ENCODE measurements at places on chromosomes 11 and 22. TPM values are rescaled to one million over a fixed set of nuclear protein-coding genes. Genes with fewer than 3 reads are reported as not detected.

- peak; percentile 35 for DNase-seq
- no peak overlapping the region for H3K27ac ChIP-seq
- peaks cover 3% of the 10 kb centered on the region for H3K4me1 ChIP-seq
- H3K36me3 ChIP-seq = peaks cover 3% of the 10 kb centered on the region
Measured at GRCh38 chr11:68659158-68659921, 25.0 kb upstream of the GAL start.

DNA sequence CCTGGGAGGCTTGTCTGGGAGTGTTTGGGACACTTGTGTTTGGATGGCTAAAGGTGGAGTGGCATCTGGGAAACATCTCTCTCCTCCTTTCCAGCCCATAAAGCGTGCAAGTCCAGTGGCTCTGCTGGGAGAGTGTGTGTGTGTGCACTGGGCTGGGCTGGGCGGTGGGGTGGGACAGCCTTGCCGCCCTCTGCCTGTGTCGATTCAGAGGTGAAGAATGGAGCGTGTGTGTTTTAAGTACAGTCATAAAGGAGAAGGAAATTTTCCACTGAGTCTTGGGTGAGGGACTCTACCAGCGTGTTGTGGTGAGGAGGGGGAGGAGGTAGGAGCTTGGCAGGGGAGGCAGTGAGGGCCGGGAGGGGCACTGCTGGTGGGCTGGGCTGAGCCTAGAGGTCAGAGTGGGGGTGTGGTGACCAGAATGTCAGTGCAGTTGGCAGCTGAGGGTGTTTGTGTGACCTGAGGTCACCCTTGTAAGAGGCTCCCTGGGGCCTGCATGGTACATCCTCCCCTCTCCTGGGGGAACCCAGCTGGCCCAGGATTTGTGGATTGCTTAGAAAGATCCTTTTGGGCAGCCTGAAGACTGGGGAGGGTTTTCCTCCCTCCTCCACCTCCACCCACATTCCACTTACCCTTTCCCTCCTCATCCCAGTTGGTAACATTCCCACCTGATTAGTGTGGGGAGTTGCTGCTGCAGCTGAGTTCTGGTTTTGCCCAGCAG, 1.7 kb downstream of the TIMP3 start:
- no peak for DNase-seq
- peaks cover 54% of the 10 kb centered on the region for H3K27me3 ChIP-seq
- peak overlapping the region; percentile 34 for H3K4me3 ChIP-seq
- peaks cover 2% of the 10 kb centered on the region for H3K4me1 ChIP-seq
- no peak overlapping the region for H3K27ac ChIP-seq

DNA sequence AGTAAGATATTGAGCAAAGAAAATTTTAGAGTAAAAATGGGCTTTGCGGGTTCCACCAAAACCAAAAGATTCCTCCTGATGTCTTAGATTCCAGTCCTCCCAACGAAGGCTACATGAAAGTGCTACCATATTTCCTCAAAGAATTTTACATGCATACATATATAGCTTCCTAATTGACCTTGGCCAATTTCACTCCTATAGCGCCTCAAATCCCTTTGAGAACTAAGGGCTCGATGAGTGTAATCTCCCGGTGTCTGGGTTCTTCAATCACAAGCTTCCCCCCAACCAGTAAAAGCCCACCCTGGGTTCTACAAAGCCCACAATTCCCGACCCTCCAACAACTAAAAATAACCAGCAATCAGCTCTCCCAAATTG, 1.2 kb downstream of the SIK3 start:
- H3K36me3 ChIP-seq = peaks cover 6% of the 10 kb centered on the region
- DNase-seq = no peak
- no peaks in the 10 kb centered on the region for H3K27me3 ChIP-seq
- H3K27ac ChIP-seq = peak overlapping the region; percentile 89
- peaks cover 34% of the 10 kb centered on the region for H3K4me1 ChIP-seq

DNA sequence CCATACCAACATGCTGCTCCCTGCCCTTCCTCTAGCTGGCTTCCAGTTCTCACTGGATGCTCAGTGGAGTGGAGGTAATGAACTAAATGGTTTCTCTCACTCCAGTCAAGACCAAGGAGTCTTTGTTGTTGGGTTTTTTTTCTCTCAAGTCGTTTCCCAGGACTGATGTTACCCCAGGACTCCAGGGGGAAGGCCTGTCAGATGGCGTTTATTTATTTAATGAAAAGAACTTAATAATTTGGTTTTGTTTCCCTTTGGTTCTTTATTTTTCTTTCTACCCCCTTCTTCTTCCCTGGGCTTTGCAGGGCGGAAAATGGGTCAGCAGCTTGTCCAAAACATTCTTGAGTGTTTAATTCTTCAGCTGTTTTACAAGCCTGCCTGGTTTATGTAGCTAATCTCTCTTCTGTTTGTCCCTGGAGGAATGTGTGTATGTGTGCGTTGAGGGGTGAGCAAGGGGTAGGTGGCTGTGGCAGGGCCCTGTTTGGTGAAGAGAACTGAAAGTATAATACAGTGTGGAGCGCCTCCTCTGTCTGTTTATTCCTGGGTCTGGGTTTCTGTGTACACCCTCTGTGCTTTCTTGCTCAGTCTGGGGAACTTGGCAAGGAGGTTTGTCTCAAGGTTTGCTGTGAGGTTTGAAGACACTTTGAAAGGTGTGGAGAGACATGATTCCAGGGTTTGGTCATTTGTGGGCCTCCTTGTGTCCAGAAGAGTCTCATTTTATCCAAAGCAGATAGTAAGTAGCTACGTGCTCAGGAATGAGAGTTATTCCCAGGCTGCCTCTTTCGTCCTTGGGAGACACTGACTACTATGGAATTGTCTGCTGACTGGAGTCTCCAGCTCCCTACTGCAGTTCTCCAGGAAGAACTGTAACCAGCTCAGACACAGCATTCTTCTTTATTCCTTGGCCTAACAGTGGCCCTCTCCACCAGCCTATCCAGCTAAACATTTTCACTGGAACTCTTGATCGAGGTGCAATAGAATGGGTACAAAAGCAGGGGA, 175.5 kb downstream of the ADAMTS15 start:
- H3K27ac ChIP-seq = no peak overlapping the region
- H3K36me3 ChIP-seq = no peaks in the 10 kb centered on the region
- DNase-seq = no peak
- H3K4me1 ChIP-seq = no peaks in the 10 kb centered on the region

The BIK gene
- polyA plus RNA-seq = 4.0 TPM

The TRIM34 gene
- polyA plus RNA-seq = 10.8 TPM

The PRRG4 gene
- not detected for polyA plus RNA-seq

The SLC29A2 gene
- 3.9 TPM for polyA plus RNA-seq

DNA sequence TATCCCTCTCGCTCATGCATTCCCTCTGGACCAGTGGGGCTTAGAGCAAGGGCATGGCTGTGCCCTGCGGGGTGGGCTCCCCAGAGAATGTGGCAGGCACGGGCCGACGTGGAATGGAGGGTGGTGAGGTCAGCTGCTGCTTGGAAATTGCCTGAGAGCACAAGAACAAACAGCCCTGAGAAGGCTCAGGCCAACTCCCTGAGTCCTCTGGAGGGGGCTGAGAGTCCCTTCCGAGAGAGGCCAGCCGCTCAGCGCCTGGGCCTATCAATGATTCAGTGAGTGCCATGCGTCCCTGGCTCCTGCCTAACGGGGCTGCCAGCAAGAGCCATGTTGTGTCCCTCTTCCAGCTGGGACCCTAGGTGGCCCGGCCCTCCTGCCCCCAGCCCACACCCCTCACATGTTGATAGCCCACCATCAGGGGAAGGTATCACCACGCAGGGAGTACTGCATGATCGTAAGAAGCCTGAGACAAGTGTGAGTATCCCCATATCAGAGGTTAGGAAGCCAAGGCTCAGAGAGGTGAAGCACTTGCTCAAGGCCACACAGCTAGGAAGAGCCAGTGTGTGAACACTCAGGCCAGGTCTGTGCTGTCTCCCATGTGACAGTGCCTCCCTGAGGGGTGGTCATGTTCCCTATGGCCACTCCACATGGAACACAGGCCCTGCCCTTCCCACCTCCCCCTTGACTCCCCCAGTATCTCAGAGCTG, 55.8 kb downstream of the NECTIN1 start:
- H3K36me3 ChIP-seq = no peaks in the 10 kb centered on the region
- H3K4me3 ChIP-seq = no peak overlapping the region
- H3K27ac ChIP-seq = peak overlapping the region; percentile 36
- peaks cover 9% of the 10 kb centered on the region for H3K4me1 ChIP-seq
- DNase-seq = no peak
- H3K27me3 ChIP-seq = no peaks in the 10 kb centered on the region

All from naive thymus-derived CD8-positive, alpha-beta T cell (primary cell).